ENCODE measurements at places on chromosomes 2 and 18. TPM values are rescaled to one million over a fixed set of nuclear protein-coding genes. Genes with fewer than 3 reads are reported as not detected.

GRCh38 chr2:37168217-37168981 lies 11.6 kb upstream of the EIF2AK2 start:
- peak; percentile 43 for DNase-seq
- H3K4me3 ChIP-seq: no peak overlapping the region
- peaks cover 10% of the 10 kb centered on the region for H3K36me3 ChIP-seq
- no peak overlapping the region for H3K27ac ChIP-seq

WDR54 gene
- total RNA-seq: 93.7 TPM

PROKR1 gene
- not detected for total RNA-seq

- H3K4me3 ChIP-seq: no peak overlapping the region
- no peak for DNase-seq
- H3K4me1 ChIP-seq: no peaks in the 10 kb centered on the region
- no peak overlapping the region for H3K27ac ChIP-seq
- H3K27me3 ChIP-seq: no peaks in the 10 kb centered on the region
- H3K36me3 ChIP-seq: no peaks in the 10 kb centered on the region
These were observed 906.6 kb upstream of the CDH2 start for GRCh38 chr18:29083545-29083944.

DNA sequence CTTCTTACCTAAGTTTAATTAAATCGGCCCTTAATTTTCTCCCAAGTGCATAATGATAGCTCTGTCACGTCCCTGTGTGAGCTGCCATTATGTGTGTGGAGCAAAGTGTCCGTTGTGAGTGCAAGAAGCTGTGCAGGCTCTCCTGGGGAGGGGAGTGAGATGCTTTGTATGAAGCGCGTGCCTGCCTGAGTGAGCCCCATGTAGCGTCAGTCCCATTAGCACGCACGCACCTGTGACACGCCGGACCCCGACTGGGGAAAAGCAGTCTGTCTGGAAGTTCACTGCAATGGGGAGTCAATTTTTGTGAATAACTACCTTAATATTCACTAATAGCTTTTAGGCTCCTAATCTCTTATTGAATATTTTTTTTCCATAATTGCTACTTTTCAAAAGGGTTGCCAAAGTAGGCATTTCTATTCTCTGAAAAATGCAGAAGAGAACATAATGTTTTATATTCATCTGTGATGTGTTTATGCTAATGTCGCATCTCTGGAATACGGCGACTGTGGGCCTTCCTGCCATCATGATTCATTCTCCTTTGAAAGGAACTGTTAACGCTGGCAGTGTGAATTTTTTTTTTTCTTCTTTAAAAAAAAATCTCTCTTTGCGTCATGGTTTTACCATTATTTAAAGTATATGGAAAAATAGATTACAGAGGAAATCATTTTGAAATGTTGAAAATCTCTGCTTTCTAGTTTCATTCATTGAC lies 157.7 kb downstream of the COL4A4 start:
- H3K27me3 ChIP-seq: no peaks in the 10 kb centered on the region
- no peak overlapping the region for H3K4me3 ChIP-seq
- no peak overlapping the region for H3K27ac ChIP-seq
- DNase-seq: no peak
- no peaks in the 10 kb centered on the region for H3K4me1 ChIP-seq
- H3K36me3 ChIP-seq: no peaks in the 10 kb centered on the region

DNA sequence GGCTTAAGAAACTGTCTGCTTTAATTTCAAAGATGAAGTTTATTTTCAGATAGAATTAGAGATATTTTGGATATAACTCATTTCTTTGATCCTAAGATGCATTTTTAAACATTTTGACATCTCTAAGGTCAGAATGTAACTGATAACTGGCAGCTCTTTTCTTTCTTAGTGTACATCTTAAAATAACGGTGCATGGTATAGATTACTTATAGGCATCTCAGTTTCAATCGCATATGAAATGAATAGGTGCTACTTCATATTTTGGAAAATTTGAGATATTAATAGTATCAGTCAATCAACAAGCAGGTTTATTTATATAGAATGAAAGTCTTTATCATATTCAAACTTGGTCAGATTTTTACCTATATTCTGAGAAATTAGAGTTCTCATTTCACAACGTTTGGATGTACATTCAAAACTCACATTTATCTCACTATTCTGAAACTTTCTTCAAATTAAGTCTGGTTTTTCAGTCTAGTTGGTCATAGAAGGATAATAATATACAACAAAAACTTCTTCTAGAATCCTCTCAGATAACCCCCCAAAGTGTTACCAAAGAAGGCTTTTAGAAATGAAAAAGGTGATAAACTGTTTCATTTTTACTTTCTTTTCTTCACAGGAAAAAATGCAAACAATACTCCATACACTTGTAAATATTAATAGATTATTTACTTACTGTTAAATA lies 122.8 kb upstream of the WDSUB1 start:
- no peak overlapping the region for H3K4me3 ChIP-seq
- H3K27me3 ChIP-seq: no peaks in the 10 kb centered on the region
- no peak for DNase-seq
- H3K27ac ChIP-seq: no peak overlapping the region
- peaks cover 2% of the 10 kb centered on the region for H3K4me1 ChIP-seq
- peaks cover 2% of the 10 kb centered on the region for H3K36me3 ChIP-seq

TCF7L1 gene
- total RNA-seq: not detected

DNA sequence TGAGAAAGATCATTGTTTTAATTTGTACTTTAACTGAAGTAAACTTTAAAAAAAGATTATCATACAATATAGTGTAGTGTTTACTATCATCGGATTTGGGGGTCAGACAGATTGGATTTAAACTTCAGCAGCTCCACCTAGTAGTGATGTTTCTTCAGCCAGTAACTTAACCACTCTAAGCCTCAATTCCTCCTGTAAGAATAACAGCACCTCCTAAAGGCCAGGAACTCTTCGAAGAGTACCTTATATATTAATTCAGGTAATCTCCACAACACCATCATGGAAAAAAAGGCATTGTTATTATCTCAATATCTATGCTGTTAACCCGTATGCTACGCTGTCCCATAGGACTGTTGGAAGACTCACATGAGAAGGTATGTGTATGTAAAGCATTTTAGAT lies 69.0 kb upstream of the DLGAP1 start:
- no peak overlapping the region for H3K4me3 ChIP-seq
- no peaks in the 10 kb centered on the region for H3K36me3 ChIP-seq
- H3K27ac ChIP-seq: no peak overlapping the region
- no peaks in the 10 kb centered on the region for H3K4me1 ChIP-seq
- DNase-seq: no peak
- H3K27me3 ChIP-seq: no peaks in the 10 kb centered on the region

ZBTB7C gene
- total RNA-seq: not detected

VWC2L gene
- total RNA-seq: not detected

DNA sequence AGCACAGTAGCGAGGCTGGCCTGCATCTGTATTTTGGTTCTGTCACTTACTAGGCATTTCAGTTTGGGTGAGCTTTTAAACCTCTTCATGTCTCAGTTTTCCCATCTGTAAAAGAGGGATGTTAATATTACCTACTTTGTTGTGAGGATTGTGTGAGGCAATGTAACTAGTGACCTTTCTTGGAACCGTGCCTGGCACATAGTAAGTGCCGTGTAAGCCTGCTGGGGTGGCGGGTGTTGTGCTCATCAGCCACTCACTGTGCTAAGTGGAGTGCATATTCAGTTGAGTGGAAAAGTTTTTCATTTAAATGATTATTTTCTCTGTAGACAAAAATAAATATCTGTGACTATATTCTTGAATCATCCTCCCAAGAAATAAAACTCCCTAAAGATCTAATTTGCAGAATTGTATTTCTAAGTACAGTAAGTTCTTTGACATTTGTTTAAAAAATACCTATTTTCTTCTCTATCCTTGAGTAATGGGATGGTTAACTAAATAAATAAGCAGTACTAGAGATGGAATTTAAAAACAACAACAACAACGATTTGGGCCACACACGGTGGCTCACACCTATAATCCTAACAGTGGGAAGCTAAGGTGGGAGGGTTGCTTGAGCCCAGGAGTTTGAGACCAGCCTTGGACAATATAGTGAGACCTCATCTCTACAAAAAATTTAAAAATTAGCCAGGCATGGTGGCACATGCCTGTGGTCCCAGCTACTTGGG lies 56.7 kb downstream of the MALT1 start:
- no peak overlapping the region for H3K27ac ChIP-seq
- no peak for DNase-seq
- peaks cover 38% of the 10 kb centered on the region for H3K36me3 ChIP-seq
- H3K27me3 ChIP-seq: no peaks in the 10 kb centered on the region
- no peak overlapping the region for H3K4me3 ChIP-seq

NIFK gene
- total RNA-seq: 79.8 TPM

MROH2A gene
- total RNA-seq: not detected

DNA sequence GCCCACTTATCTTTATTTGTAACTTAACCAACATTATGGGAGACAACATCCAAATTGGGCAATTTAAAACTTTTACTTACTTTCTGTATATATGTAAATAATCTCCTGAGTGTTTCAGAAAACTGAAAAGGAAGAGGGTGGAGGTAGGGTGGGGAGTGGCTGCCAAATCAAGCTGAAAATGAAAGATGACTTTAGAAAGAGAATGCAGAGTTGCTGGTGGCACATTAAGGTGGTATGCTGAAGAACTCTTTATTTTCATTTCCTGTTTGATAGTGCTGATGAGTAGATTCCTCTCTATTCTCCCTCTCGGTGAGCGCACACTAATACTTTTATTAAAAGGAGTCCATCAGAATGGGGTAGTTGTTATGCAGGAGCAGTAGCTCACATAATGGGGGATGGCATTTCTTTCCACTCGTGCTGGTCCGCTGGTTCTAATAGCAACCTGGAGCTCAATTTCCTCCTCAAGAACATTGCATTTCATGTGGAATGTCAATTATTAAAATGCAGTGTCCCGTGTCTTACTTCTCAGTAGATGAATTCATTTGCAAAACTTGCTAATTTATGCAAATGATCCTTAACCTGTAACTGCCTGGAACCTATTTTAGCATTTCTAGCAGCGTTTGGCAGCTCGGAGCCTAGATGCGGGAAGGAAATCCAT lies 466.9 kb upstream of the HNRNPA3 start:
- no peaks in the 10 kb centered on the region for H3K36me3 ChIP-seq
- H3K4me1 ChIP-seq: no peaks in the 10 kb centered on the region
- no peak overlapping the region for H3K27ac ChIP-seq
- DNase-seq: no peak

GRCh38 chr2:122999821-123000220 lies 1025.3 kb upstream of the CNTNAP5 start:
- DNase-seq: no peak
- no peaks in the 10 kb centered on the region for H3K27me3 ChIP-seq
- H3K4me1 ChIP-seq: no peaks in the 10 kb centered on the region
- H3K4me3 ChIP-seq: no peak overlapping the region
- H3K27ac ChIP-seq: no peak overlapping the region
- no peaks in the 10 kb centered on the region for H3K36me3 ChIP-seq

DNA sequence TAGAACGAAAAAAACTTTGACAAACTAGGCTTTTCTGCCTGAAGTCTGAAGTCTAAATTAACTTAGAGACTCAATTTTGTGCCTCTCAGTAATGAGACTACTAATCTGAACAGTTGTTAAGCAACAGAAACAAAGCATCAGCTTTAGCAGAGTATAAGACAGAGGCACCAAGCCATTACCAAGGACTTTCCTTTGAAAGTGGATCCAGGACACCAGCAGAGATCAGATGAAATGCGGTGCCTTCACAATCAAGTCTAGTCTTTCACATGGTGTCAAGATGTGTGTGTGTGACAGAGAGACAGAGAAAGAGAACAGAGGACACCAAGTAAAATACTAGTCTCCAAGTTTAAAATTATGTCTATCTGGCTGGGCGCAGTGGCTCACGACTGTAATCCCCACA lies 1502.9 kb downstream of the LRP1B start:
- DNase-seq: no peak
- no peaks in the 10 kb centered on the region for H3K4me1 ChIP-seq
- no peaks in the 10 kb centered on the region for H3K36me3 ChIP-seq
- H3K27me3 ChIP-seq: no peaks in the 10 kb centered on the region

DNA sequence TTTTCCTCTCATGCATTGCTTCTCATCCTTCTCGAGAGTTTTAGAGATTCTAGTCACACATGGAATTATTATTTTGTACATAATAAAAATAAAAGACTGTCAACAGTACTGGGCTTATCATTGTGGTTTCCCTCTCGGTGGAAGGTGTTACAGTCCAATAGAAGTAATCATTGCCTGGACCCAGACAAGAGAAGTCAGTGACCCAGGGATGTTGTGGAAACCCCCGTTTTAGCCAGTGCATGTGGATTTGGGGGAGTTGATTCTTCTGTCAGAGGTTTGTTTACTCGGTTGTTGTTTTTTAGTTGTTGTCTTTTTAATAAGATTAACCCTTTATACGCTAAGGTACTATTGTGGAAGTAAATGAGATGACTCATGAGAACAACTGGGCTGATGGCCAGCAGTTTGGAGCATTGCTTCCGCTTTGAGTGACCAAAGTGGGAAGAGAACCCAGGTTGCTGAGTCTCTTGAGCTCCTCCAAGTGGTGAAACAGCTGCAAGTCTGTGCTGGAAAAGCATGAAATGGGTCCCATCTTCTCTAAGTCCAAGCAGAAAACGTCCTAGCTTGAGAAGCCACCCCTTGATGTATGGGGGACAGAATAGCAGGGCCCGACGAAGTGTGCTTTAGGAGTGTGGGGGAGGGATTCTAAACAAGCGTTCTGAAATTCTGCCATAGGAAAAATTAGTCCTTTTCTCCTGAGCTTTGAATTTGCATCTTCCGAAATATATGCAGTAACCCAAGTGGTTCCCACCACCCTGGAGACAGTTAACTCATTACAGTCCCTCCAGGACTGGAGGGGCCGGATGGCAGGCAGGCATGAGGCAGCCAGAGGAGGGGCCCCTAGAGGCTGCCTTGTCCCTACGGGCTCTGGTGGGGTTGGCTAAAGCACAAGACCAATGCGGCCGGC lies 61.8 kb upstream of the GPR45 start:
- no peak overlapping the region for H3K4me3 ChIP-seq
- no peak overlapping the region for H3K27ac ChIP-seq
- no peaks in the 10 kb centered on the region for H3K36me3 ChIP-seq
- DNase-seq: no peak

- H3K27me3 ChIP-seq: peaks cover 5% of the 10 kb centered on the region
- H3K4me3 ChIP-seq: no peak overlapping the region
- DNase-seq: no peak
- no peak overlapping the region for H3K27ac ChIP-seq
- H3K36me3 ChIP-seq: no peaks in the 10 kb centered on the region
These were observed 101.0 kb upstream of the SIX3 start for GRCh38 chr2:44840503-44840850.

- H3K36me3 ChIP-seq: peaks cover 79% of the 10 kb centered on the region
- peaks cover 39% of the 10 kb centered on the region for H3K4me1 ChIP-seq
- H3K27ac ChIP-seq: peak overlapping the region; percentile 75
- no peaks in the 10 kb centered on the region for H3K27me3 ChIP-seq
- DNase-seq: peak; percentile 41
These were observed 189.3 kb downstream of the ANKRD44 start for GRCh38 chr2:197121255-197121654.

LIMS3 gene
- total RNA-seq: 0.97 TPM

DNA sequence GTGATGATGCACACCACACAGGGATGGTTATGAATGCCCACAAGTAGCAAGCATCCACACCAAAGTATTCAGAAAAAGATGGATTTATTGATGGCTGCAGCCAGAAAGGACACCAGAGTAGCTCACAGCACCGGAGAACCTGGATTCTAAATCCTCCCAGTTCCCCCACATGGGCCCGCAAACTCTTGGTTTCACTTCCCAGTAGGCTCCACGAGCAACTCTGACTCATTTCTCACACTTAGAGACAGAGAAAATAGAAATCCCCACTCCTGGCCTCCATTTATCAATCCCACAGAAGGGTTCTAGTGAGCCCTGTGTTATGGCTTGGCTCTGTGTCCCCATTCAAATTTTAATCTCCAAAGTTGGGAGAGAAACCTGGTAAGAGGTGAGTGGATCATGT lies 426.7 kb upstream of the MYT1L start:
- no peaks in the 10 kb centered on the region for H3K4me1 ChIP-seq
- no peaks in the 10 kb centered on the region for H3K36me3 ChIP-seq
- no peak overlapping the region for H3K4me3 ChIP-seq
- H3K27ac ChIP-seq: no peak overlapping the region
